ENCODE measurements at places on chromosomes 5 and 9. TPM values are rescaled to one million over a fixed set of nuclear protein-coding genes. Genes with fewer than 3 reads are reported as not detected.

DNA sequence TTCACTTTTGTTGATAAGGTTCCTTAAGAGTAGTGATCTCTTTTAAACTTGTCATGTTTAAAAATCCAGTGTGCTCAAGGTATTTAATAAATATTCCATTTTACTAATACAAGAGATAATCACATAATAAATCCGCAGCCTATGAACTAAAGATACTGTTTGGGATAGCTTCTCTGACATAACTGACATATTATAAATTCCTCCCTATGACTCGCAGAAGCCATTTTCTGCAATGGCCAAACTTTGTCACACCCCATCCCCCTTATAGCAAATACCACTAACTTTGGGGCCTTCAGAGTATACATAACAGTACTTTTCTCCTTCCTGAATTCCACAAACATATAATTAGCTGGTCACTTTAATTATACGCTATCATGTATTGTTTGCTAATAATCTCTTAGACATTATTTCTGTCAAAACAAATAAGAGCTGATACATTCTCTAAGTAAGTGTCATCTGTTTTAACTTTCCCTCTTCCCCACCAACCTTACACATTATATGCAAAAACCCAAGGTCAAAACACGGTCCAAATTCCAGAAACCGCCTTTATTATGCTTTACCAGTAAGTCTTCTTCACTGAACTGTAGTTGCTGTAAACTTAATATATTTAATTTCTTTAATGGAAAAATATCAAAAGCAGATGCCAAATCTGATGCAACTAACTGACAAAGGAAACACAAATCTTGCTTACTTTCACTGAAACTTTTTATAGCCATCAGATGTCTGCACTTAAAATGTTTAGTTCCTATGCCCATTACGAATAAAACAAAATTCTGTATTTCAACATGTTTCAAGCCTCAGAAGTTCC, 971 bp downstream of the TMEM267 start:
- no peak for DNase-seq

DNA sequence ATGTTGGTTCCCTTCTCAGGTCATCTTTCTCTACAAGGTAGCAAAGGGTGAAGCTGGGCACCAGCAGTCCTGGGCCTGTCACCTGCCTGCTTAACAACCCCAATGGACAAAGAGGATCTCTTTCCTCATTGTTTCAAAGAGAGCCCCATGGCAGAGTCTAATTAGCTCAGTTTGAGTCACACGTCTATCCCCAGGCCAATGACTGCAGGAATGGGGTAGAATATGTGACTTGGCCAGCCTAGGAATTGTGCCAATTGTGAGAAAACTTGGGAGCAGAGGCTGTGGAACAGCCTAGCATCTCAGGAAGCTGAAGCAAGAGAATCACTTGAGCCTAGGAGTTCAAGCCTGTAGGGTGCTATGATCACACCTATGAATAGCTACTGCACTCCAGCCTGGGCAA, 3.6 kb upstream of the RAPGEF1 start:
- no peak for DNase-seq

- DNase-seq, result no peak
Measured at GRCh38 chr9:10721301-10721700, 108.5 kb upstream of the PTPRD start.

DNA sequence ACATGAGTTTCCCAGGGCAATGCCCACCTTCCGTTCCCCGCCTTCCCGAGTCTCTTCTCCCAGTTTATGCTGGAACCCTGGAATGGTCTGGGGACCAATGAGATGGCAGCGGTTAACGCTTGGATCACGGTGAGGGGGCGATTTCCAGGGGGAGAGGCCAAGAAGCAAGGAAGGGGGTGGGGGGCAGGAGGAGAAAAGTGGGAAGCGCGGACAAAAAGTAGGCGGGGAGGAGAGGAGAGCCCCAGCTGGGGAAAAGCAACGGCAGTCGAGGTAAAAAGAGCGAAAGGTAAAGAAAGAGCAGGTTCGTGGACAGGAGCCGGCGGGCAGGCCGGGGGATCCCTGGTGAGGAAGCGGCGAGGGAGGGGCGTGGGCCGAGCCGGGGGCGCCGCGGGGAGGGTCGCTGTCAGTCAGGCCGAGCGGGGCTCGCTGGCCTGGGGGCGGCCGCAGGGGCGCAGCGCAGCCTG, 508 bp upstream of the SNCAIP start:
- DNase-seq, result no peak

DNA sequence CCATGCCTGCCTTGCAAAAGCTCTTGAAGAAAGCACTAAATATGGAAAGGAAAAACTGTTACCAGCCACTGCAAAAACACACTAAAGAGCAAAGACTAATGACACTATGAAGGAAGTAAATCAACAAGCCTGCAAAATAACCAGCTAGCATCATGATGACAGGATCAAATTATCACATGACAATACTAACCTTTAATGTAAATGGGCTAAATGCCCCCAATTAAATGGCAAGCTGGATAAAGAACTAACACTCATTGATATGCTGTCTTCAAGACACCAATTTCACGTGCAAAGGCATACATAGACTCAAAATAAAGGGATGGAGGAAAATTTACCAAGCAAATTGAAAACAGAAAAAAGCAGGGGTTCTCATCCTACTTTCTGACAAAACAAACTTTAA, 231.8 kb upstream of the RGMB start:
- DNase-seq, result no peak

- no peak for DNase-seq
Measured at GRCh38 chr5:145937432-145938250, 1.3 kb downstream of the SH3RF2 start.

DNA sequence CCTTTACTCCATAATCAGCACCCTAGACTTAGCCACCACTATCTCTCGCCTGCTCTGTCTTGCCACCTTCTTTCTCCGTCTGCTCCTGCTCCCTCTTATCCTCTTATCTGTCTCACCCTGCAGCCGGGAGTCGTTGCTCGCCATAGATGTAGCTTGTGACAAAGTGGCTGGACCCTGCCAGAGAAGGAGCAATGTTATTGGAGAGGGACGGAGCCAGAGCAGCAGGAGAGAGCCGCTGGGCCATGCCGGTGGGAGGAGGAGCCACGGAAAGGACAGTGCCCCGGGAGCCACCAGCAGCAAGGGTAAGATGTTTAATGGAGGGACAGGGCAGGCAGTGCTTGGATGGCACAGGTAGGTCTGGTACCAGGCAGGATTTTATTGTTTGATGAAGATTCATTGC, 137.3 kb downstream of the SEC61B start:
- DNase-seq, result no peak

DNA sequence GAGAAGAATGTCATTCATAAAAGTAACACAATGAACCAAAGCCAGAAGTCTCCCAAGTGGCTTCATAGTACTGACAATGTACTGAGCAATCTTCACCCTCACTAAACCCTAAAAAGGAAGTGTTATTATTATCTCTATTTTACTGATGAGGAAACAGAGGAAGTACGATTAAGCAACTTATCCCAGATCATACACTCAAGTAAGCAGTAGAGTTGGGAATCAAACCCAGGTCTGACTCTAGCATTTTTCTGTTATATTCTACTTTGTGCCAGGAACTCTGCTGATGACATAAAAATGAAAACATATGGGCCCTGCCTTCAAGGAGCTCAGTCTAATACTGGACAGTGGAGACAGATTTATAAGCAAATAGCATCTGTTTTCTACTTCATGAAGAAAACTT, 109.2 kb downstream of the RAPGEF6 start:
- no peak for DNase-seq

DNA sequence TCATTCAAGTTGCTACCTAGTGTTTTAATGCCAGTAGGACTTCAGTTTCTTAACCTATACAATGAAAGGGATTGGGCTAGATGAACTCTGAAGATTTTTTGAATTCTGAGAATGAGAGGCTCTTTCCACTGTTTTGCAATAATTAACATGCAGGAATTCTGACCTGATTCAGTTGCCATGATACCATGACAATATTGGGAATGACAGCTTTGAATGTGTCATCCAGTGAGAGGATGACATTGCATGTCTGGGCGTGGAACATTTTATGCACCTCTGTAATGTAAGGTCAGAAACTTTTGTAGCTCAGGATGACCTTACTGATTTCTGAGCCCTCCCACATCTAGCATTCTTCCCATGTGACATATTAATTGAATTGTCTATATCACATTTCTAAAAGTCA, 30.6 kb upstream of the SPINK5 start:
- DNase-seq, result no peak

The SAPCD2 gene
- 6.8 TPM for polyA plus RNA-seq

The CDK5RAP2 gene
- 42.8 TPM for polyA plus RNA-seq

Data from left renal pelvis (tissue), 4 donors.